Heart right ventricle (tissue), 16 donors: ENCODE measurements at places on chromosomes 3 and 15. TPM values are rescaled to one million over a fixed set of nuclear protein-coding genes. Genes with fewer than 3 reads are reported as not detected.

Gene PSMD2
- polyA plus RNA-seq = 288 TPM

Gene FOXB1
- not detected for polyA plus RNA-seq

Gene TMCO5A
- not detected for polyA plus RNA-seq

GRCh38 chr3:46030626-46031025, 3.3 kb upstream of the XCR1 start:
- no peak for DNase-seq

- no peak for DNase-seq
Observed at GRCh38 chr15:46946953-46947352, 770.4 kb upstream of the SEMA6D start.

DNA sequence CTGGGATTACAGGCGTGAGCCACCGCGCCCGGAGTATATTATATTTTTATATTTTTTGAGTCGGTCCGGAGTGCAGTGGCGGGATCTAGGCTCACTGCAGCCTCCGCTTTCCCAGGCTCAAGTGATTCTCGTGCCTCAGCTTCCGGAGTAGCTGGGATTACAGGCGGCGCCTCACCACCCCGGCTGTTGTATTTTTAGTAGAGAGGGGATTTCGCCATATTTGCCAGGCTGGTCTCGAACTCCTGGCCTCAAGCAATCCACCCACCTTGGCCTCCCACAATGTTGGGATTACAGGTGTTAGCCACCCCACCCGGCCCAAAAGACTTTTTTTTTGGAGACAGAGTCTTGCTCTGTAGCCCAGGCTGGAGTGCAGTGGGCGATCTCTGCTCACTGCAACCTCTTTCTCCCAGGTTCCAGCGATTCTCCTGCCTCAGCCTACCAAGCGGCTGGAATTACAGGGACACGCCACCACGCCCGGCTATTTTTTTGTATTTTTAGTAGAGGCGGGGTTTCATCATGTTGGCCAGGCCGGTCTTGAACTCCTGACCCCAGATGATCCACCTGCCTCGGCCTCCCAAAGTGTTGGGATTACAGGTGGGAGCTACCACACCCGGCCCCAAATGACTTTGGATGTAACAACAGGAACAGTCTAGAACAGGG, 1.0 kb downstream of the ZNF589 start:
- no peak for DNase-seq

GRCh38 chr3:155908086-155908485, 37.6 kb downstream of the GMPS start:
- no peak for DNase-seq

GRCh38 chr15:100771746-100772145, 107.9 kb upstream of the ALDH1A3 start:
- DNase-seq = no peak
